Skin of body (tissue), 3 donors: ENCODE measurements at places on chromosomes 5 and 9.

DNA sequence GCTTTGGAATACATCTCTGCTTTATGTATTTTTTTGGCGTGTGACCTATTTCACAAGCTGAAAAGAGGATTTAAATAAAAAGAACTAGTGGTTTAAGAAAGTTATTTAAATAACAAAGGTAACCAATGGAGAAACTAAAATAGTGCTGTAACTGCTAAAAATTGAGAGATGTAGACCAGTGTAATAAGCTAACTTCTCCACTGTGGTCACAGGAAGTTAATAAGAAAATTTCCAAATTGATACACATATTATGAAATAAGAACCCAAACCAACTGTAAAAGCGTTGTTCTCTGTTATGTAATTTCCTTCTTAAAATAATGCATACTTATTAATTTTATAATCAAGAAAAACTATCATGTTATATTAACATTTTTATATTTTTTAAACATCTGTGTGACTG is 29.1 kb upstream of the ZFAND5 start:
- no peak for DNase-seq

- DNase-seq: no peak
Measured at GRCh38 chr5:71817891-71818290, 98.8 kb downstream of the CARTPT start.

- DNase-seq: no peak
Measured at GRCh38 chr5:106092455-106092854, 1578.3 kb downstream of the EFNA5 start.

DNA sequence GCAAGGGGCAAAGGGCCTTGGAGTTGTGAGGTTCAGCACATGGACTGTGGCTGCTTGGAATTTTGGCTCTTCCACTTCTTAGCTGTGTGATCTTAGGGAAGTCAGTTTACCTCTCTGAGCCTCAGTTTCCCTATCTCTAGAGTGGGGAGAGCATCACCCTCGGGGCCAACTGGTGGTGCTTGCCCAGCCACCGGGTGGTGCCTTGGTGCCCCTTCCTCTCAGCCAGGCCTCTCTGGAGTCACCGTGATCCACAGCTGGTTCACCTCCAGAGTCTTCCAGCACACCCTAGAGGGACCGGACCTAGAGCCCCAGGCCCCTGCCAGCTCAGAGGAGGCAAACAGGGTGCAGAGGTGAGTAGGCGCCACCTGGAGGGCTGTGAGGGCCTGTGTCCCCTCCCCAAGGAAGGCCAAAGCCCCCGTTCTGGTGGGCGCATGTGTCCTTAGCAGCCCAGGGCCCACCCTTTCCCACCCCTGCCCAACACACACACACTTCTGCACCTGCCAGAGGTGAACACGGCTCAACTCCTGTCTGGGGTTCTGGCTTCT is 7.7 kb downstream of the ADGRD2 start:
- DNase-seq: no peak

DNA sequence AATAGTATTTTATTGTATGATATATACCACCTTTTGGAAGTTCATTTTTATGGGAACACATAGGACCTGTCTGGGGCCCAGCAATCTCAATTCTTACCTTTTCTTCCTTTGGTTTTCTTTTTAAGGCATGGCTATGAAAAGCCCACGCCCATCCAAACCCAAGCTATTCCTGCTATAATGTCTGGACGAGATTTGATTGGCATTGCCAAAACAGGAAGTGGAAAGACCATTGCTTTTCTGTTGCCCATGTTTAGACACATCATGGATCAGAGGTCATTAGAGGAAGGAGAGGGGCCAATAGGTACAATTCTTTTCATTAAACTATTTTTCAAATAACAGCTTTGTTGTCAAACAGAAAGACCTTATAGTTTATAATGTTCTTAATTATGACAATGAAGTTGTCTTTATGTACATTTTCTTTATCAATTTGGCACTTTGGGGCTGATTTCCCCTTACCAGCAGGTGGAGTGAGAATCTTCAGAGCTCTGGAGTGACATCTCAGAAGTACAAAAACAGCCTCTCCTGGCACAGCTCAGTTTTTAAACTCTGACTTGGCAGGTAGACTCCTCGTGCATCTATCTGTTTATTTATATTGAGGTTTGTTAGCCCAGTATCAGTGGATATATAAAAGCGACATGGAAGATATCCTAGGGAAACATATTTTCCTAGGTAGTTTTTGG is 25.8 kb downstream of the DDX46 start:
- no peak for DNase-seq
